ENCODE measurements at places on chromosomes 2 and 18.
A peak's percentile ranks its signal among the peaks of the same experiment; 100 is the strongest.

DNA sequence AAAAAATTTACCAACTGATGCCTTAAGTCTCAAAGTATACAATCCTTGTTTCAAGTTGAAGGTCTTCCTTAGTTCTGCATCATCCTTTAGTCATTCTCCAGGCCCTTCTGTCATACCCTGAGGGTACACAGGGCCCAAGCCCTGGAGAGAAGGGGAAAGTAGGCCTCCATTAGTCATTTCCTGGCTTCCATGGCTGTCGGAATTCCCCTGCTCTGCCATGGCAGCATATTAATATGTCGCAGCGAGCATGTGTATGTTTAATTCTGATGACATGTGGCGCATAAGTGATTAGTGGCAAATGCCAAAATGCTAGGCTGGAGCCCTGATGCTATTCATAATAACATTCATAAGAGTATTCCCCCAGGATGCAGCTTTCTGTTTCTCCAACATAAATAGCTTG lies 22.1 kb downstream of the GPR39 start:
- DNase-seq: no peak

DNA sequence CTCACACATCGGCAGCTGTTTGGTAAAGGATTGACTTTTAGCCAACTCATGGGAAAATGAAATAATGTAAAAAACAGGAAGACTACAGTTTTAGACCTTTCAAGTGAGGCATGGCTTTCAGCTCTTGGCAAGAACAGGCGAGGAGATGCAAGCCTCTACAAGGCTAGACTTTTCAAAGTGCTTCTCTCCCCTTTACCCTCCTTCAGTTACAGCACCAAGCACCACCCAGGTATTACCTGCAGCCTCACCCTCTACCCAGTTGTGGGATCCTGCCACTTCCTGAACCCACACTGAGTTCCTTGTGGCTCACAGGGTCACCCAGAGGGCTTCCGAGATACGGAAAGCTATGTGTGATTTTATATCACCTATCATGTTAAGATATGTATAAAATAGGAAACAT lies 14.7 kb downstream of the UGT1A10 start:
- DNase-seq: no peak

DNA sequence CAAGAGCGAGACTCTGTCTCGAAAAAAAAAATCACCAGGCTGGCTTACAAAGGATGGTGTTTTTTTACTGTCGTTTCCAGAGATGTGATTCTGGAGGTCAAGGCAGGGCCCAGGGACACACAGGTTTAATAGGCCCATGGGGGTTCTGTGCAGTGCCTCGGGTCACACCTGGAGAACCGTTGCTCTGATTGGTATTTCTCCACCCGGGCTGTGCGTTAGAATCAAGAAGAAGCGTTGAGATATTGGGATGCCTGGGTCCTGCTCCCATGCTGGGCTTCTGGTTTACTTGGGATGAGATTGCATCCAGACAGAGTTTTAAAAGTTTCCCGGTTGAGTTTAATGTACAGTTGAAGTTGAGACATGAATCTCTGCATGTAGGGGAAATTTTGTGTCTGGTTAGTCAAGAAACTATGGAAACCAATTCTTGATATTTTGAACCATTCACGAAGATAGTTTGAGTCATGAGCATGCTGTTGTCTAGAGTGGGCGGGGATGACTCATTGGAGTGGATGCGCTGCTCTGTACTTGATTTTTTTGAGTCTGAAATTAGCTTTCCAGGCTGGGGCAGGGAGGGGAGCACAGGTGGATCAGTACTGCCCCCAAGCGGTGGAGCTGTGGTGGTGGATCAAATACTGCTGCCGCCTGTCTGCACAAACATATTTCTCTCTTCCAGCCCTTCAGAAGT lies 50.1 kb downstream of the GREB1 start:
- DNase-seq: peak; percentile 70

DNA sequence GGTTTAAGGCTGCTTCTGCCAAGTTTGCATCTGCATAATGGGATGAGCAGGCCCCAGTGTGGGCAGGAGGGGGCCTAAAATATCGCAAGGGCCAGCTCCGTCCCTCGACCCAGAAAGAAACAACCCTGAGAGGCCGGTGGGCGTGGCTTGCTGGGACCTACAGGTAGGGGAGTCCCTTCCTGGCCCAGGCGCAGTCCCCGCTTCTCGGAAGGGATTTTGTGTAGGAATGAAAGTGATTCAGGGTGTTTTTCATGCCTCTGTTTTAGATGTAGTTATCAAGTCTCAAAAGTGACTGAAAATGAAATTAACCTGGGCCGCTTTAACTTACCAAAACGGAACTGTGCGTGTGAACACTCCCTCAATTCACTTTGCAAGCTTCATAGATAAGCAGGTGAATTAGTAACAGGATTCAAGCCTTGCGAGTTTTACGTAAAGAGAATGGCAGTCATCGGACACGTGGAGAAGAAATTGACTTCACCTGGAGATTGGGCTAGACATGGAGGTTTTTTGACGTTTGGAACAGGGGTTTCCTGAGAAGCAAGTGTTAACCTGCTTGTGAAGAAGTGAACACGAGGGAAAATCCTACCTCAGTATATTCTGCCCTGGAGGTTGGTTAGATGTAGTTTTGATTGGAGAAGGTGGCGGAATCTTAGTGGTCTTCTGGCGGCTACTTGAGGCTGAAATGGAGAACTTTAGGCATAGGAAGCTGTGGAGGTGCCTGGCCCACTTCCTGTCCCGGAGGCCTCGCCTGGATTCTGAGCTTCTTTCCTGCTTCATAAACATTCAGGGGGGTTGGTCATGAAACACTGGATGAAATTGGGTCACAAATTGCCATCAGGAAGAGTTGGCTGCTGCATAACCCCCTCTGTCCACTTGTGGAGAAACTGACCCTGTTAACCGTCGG lies 1.7 kb downstream of the NCK2 start:
- peak; percentile 53 for DNase-seq

DNA sequence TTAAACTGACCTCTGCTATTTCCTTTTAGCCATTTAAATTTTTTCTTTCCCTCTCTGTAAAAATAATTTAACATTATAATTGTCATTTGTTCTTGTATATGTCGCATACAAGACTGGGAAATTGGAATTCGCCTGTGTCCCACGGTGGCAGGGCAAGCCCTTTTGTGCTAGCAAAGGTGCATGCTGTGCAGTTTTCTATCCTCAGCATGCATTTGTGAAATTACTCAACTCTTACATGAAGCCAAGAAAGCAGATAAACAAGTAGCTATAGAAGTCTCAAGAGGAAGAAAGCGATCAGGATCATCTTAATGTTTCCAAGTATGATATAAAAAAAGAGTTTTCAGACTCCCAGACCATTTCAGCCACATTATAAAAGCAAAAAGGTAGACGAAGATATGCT lies 392.6 kb upstream of the CHST9 start:
- DNase-seq: no peak

GRCh38 chr2:129377078-129377469 lies 602.4 kb upstream of the RAB6C start:
- no peak for DNase-seq

GRCh38 chr2:162333968-162334367 lies 10.0 kb upstream of the GCA start:
- DNase-seq: peak; percentile 36

GRCh38 chr2:189379287-189379630 lies 62.0 kb upstream of the WDR75 start:
- no peak for DNase-seq

- DNase-seq: no peak
Observed at GRCh38 chr2:212028798-212029394, 509.7 kb downstream of the ERBB4 start.

- no peak for DNase-seq
Observed at GRCh38 chr2:96701636-96702035, 38.2 kb downstream of the LMAN2L start.

DNA sequence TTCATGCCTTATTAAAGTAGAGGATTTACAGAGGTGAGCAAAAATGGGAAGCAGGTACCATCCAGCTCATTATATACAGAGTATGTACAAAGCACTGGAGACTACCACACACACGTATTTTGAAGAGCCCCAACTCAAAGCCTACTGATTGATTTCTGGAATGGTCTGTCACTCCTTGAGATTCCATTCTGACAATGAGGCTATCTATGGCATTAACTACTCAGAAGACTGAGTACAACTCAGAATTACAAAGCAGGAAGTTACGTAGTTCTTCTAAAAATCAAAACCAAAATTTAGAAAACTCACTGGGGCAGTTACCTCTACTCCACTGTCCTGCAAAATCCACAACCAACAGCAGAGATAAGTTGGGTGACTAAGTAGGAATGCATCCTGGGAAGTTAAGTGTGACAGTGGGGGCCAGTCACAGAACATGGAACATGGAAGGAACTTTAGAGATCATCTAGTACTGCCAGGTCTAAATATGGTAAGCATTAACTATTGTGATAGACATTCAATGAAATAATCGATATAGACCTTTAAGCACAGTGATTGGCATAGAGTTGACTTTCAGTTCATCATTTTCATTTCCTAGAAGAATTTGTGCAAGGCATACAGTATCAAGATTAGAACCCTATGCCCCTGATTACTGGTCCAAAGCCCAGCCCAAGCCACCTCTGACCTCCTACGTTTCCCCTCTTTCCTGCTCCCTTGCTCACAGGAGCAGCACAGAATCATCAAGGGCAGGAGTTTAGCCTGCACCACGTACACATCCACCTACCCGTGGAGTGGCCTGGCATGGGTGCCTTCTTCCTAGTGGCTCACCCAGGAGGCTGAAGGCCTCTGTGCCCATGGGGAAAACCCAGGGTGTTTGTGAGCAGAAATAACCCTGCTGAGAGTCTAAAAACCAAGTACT lies 80.1 kb upstream of the FOSL2 start:
- no peak for DNase-seq

GRCh38 chr2:154724194-154724797 lies 25.8 kb downstream of the KCNJ3 start:
- no peak for DNase-seq

DNA sequence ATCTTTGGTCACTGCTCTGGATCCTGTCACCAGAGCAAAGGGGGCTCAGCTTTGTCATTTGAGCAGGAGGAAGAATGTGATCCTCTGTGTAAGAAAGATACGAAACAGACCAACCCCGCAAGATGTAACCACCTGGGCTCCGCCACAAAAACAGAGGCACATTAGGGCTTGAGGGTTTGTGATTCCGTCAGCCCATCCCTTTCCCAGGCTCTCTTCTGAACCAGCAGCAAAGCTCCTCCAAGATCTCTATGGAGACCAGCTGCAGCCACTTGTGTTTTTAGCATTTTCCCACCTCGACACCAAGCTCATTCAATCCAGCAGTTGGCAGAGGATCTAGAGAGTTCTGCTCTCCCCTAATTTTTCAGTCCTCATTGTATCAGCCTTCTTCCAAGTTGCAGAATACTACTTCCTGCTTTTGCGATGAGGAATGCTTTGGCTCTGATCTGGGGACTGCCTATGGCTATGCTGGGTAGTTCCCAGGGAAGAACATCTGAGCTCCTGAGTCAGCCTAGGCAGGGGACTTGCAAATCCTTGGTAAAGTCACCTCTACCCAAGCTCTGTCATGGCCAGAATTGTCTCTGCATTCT lies 139.6 kb upstream of the RAB12 start:
- DNase-seq: peak; percentile 34

GRCh38 chr2:148876595-148877402 lies 1.8 kb downstream of the KIF5C start:
- DNase-seq: peak; percentile 81

- no peak for DNase-seq
Observed at GRCh38 chr2:61707984-61708852, 145.6 kb downstream of the FAM161A start.

GRCh38 chr2:196821195-196821594 lies 12.0 kb upstream of the C2orf66 start:
- DNase-seq: no peak

DNA sequence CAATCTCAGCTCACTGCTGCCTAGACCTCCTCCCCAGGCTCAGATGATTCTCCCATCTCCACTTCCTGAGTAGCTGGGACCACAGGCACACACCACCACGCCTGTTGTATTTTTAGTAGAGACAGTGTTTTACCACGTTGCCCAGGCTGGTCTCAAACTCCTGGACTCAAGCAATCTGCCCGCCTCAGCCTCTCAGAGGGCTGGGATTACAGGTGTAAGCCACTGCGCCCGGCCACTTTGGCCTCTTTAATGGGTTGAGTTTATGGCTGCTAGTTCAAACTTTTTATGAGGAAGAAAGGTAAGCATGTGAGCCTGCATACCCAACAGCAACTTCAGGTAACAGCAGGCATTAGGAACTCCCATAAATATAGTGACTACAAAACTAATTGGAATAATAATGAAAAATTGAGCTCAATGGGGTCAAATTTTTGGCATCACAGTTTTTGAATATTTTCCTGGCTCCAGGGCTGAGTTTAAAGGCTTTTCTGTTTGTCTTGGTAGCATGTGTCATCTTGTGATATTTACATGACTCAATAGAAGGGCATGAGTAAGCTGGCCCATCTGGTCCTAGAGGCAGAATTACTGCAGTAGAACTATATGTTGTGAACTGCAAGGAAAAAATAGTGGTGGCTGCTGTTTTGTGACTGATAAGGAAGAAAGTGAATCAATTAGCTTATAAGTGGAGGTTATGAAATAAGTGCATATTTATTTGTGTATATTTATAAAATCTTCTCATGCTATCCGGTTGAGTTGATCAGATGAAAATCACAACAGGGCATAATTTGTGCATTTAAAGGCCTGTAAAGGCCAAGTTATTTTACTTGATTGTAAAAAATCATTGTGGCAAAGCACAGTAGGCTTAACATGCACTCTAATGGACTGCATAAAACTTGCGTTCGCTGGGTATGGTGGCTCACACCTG lies 24.8 kb downstream of the GALM start:
- DNase-seq: no peak

DNA sequence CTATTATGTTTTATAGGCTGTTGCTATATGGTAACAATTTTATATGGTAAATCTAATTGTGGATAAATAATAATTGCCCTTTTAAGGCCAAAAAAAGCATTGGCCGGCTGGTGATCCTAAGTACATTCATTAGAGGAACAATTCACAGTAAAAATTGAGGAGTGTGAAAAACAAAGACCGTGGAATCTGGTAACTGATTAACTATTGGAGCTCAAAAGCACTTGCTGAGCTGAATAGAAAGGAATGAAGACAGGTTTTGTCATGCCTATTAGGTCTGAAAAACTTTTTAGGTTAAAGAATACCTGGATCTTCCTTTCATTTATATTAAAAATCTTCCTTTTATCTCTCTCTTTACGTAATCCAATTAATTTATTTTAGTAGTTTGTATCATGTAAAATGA lies 18.5 kb upstream of the RBBP8 start:
- no peak for DNase-seq

GRCh38 chr2:37232131-37232933 lies 874 bp downstream of the NDUFAF7 start:
- DNase-seq: peak; percentile 22

DNA sequence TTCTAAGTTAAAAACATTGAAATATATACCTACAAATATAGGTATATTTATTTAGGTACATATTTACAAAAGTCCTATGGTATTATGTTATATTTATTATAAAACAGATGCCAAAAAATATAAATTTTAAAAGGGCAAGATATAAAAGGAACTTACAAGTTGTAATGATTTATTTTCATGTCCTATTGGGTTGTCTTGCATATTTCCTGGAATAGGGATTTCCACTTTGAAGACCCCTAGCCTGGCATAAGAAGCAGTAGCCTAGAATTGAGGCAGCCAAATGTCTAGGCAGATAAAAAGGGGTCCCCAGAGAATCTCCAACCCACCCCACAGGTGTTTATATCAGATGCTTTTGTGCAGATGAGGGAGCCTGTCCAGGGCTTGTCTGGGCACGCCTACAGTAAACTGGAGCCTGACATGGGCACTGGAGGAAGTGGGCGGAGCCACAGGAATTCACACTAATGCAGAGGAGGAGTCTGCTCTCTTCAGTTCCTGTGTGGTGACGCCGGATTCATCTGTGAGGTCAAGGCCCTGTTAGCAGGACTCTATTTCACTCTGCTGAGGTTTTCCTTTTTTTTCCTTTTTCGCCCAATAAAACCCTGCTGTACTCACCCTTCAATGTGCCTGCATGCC lies 1088.9 kb upstream of the PIK3C3 start:
- DNase-seq: no peak
